ENCODE measurements at places on chromosomes 3 and 15.

DNA sequence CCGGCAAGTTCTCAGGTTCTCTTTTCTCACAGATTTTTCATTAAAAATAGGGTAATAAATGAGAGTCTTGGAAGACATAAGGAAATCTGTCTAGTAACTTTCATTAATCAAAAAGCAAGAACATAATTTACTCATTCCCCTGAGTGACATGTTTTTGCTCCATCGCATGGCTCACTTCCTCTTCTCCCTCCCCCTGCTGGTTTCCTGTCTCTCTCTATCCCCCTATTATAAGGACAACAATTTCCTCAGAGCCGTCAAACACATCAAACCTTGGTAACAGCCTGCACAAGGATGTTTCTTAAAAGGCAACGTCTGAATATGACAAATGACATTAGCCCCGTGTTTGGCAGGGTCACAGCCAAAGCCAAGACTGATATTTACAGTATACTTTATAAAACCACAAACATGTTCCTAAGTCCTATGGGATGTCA lies 1149.6 kb downstream of the IGSF11 start:
- no peak for DNase-seq

DNA sequence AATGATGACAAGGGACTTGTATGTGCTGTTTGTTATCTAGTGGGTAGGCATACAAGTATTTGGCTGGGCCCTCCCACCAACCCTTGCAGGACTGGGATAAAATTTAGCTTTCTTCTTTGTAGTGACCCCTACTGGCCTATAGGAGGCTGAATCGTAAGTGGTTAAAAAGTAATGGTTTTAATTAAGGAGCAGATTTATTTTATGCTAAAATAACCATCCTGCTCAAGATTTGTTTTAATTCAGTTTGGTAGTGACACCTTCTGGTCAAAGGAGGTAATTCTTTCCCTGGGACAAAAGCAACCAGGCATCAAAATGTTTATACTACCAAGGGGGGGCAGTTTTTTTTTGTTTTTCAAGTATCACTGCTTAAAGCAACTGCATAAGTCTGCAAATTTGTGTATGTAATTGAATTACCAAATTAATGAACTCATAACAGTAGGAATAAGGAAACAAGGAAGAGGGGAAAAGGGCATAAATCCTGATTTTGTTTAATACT lies 70.7 kb downstream of the TOP2B start:
- DNase-seq = no peak

DNA sequence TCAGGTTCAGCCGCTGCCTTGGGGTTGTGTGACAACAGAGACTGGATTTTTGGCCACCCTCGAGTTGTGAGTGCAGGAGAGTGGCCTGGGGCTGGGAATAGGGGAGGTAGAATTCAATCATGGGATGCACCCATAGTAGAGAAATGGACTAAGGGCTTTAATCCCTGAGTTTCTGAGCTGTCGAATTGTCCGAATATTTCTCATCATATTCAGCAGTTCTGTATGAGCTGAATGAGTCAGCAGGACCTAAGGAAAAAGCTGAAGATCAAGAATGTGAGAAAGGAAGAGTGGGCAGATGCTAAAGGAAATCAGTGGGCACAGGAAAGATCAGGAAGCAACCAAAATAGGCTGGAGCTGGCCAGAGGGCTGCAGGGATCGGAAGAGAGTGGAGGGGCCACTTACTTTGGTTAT lies 44.4 kb upstream of the SACM1L start:
- no peak for DNase-seq

DNA sequence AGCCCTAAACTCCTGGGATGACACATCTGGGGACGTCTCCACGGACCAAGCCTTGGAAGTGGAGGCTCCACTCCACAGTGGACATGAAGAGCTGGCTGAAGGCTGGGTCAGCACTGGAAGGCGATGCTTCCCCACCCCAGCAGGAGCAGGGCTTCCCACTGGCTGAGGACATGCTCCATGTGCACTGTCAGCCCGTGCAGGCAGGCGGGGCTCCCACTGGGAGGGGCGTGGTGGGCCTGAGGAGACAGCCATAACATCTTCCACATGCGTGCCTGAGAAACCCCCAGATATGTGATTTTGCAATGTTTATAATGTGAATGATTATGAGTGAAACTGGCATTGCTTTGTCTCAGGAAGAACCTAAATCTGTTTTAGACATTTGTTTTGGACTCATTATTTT lies 231.3 kb downstream of the KLF13 start:
- no peak for DNase-seq

DNA sequence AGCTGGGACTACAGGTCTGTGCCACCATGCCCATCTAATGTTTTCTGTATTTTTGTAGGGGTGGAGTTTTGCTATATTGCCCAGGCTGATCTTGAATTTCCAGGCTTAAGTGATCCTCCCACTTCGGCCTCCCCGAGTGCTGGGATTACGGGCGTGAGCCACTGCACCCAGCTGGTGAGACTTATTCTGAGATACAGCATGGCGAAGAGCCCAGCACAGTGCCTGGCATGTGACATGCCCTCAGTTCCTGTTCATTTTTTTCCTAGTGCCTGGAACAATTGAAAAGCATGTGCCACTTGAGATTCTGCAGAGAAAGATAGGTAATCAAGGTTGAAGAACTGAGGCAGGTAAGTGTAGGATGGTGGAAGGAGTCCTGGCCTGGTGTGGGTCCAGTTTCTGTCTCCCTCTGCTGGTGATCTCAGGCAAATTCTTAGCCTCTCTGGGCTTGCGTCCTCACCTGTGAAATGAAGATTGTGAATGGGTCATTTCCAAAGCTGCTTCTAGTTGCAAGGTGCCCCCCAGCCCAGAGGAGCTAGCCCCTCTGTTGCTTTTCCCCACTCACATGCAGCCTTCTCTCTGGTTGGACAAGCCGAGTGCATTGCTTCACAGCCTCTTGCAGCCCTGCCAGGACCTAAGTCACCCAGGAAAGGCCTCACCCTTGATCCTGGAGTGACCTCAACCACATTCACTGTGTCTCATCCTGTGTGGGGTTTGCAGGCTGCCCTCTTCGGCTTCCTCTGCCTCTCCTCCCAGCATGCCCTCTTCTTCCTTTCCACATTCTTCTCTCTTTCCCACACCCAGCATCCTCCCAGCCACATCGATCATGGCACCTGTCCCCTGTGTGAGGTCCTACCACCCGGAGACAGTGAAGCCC lies 4.3 kb upstream of the RHCG start:
- no peak for DNase-seq
